ENCODE measurements at places on chromosomes 2 and 18.

DNA sequence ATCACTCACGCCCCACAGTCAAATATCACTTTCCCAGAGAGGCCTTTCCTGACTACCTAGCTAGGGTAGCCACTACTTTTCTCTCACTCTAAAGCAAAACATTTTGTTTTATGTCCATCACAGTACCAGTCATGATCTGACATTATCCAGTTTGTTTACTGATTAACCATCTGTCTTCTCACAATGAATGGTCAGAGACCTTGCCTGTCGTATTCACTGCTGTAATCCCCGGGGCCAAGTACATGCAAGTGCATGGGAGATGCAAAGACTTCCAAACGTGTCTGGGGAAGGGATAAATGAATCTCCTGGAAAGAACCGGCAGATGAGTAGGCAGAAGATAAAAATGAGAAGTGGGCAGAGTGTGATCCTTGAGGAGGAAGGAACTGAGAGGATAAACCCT is 39.7 kb downstream of the THUMPD2 start:
- no peak for DNase-seq

DNA sequence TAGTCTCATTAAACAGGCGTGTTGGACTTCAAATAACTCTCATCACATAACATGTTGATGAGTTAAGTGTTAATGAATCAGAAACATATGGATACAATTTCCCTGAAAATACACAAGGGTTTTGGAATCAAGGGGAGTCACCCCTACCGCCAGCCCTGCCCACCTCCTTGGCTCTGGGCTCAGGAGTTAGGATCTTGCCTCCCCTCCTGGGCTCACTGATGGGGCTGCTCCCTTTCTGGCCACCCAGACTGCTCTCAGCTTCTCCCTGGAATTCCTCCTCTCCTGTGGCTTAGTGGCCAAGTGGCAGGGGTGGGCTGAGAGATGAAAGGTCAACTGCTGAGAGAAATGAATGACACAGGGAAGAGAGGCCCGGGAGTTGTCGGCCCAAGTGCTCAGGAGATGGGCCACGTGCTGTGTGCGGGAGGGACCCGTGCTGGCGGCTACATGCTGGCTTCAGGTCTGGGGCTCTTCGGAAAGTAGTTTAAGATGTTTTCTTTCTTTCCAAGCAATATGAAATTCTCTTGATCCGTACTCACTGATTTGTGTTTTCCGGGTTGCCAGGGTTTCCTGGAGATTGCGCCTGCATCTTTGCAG is 55.8 kb upstream of the TNP1 start:
- no peak for DNase-seq

GRCh38 chr2:39779341-39779851 is 338 bp upstream of the THUMPD2 start:
- DNase-seq = no peak

GRCh38 chr2:23207871-23208270 is 177.1 kb upstream of the KLHL29 start:
- no peak for DNase-seq

DNA sequence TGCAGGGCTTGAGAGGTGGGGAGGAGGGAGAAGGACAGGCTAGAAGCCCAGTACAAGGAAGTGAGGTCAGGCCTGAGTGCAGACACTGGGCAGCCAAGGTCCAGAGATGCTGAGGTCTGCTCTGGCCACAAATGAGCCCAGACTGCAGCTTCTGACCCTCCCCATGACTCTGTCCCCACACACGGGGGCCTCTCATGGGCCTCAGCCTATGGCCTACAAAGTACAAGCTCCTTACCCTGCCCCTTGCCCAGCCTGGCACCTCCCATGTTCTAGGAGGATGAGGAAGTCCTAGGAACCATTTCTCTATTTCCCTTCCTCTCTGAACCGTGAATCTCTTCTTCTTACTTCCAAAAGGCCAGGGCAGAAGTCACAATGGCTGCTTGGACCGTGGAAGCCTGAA is 193.8 kb downstream of the ANKRD30B start:
- no peak for DNase-seq

DNA sequence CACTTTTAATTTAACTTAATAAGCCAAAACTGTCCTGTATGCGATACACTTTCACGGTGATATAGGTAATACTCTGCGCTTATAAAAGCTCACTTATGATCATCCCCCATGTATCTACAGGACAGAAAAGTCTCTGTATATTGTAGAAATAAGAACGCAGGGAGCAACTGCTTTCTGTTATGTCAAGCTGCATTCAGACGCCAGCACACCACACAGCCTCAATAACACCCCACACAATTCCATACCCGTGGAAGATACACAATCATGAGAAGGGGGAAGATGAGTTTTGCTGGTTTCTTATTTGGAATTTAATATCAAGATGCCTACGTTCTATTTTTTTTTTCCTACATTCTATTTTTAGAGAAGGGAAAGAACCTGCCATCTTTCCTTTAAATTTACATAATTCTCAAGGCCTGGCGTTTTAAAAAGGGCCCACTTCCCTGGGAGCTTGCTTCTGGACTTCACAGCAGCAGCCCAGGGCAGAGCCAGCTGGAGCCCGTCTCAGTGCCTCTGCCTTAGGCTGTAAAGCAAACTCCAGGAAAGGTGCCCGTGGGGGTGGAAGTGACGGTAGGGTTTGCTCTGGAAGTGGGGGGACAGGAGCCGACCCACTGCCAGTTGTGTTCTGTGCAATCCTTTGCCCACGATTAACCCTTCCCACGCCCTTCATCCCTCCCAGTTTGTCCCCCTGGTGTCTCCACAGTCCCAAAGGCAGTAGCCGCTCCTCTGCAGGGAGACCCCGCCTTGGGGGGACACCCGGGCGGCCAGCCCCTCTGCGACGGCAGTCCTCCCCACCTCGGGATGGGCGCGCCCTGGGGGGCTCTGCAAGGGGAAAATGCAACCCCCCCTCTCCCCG is 5.3 kb downstream of the PTGR3 start:
- no peak for DNase-seq

DNA sequence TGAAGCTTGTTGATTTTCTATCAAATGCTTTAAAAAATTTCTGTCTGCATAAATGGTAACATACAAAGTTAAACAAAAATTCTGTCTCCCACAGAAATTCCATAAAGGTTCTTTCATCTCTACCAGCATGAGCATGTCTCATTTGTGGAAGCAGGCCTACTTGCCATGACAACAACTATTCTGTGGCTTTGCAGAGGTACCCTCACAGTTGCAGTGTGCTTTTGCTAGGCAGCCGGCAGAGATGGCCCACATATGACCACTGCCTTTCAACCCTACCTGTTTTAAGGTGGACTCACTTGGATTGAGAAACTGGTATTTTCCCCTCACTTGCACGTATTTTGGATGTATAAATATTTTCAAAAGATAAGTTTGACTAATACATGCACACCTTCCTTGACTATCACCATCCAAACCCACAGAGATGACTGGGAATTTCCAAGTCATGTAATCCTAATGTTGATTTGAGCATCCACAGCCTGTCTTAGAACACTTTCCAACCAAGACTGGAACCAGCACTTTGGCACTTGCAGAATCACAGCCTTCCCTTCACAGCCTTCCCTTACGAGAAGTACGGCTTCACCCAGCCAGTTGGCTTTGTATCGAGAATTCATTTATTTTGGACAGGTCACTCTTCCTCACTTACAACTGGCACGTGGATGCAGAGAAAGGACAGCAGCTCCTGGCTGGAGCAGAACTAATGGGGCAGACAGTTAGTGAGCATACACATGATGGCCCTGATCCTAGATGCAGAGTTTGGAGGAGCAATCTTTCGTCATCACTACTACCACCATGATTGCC is 9.3 kb upstream of the FHL2 start:
- no peak for DNase-seq

DNA sequence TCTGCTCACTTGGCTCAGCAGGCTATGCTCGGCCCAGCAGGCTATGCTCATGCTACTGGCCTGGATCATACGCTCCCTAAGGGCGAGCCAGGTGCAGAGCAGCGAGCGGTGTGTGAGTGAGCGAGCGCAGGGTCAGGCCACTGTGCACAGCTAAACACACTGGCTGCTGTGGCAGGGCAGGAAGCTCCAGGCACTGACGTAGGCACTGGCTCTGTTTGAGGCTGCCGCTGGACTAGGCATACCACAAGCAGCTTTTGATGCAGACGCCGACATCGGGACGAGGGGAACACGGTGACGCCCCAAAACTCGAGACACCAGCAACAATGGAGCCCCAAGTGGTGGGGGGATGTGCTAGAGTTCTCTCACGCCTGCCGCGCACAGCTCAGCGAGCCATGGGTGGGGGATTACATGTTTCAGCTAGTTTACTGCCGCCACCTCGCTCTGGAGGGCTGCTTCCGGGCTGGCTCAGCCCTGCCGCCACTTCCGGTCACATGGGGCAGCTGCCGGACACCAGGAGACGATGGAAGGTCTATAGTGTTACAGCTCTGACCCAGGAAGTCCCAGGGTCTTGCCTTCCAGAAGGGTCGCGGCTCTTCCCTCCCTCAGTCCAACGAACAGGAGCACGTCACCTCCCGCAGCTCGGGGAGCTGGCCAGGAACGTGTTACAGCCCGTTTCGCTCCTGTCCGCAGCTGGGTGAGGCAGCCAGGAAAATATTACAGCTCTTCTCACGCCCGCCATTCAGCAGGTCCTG is 1176.9 kb upstream of the LRRTM1 start:
- DNase-seq = peak; percentile 85

GRCh38 chr2:200212862-200213425 is 93.5 kb upstream of the SPATS2L start:
- DNase-seq = no peak

GRCh38 chr2:194709840-194710239 is 947.2 kb upstream of the SLC39A10 start:
- no peak for DNase-seq

GRCh38 chr2:11367170-11367730 is 22.8 kb upstream of the ROCK2 start:
- DNase-seq = no peak

DNA sequence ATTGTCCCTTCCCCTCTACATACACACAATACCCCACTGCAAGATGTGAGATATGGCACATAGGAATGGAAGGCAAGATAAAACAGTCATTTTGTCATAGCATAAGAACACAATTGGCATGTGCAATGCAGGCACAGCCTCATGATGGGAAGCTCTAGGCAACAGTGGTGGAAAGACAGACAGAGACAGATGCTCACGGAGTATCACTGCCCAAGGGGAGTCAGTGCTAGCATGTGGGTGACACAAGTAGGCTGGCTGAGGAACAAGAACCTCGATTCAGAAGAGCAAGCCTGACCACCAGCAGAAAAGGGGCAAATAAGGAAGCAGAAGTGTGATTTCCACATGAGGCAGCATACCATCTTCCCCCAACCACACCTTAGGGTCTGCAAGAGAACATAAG is 323.6 kb downstream of the PAX3 start:
- DNase-seq = no peak

DNA sequence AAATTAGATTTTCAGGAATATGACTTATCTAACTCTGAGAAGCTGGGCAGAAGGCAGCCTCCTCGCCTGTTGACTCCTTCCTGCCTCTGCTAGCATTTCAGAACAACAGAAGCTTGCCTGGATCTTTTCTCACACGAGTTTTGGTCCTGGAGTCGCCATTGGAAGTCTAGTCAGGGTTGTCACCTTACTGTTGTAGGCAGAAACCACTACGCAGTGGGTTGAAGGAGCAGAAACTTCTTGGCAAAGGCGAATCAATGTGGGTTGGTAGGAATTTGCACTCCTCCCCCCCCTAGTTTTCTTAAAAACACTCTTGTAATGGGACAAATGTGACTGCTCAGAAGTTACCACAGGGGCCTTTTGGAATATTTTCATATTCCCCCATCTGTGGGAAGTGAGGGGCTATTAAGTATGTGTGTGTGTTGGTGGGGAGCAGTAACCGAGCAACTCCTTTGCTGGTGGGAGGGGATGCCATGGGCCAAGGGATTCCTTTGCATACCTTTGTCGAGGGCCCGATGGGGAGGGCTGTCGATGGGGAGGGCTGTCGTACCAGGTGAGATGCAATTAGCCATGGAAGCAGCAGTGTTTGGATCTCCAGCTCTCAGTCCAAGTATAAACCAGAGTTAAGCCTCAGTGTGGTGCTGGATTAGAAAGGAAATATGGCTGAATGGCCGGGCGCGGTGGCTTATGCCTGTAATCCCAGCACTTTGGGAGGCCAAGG is 117.4 kb downstream of the FMNL2 start:
- no peak for DNase-seq

- no peak for DNase-seq
Measured at GRCh38 chr2:183604065-183604464, 479.8 kb downstream of the NUP35 start.

GRCh38 chr2:43001787-43002468 is 209.5 kb upstream of the HAAO start:
- no peak for DNase-seq

GRCh38 chr2:134391751-134392160 is 137.9 kb downstream of the MGAT5 start:
- DNase-seq = no peak

GRCh38 chr18:45539491-45539891 is 75.8 kb upstream of the SLC14A2 start:
- no peak for DNase-seq

- no peak for DNase-seq
Measured at GRCh38 chr18:26840965-26841364, 24.5 kb downstream of the AQP4 start.

DNA sequence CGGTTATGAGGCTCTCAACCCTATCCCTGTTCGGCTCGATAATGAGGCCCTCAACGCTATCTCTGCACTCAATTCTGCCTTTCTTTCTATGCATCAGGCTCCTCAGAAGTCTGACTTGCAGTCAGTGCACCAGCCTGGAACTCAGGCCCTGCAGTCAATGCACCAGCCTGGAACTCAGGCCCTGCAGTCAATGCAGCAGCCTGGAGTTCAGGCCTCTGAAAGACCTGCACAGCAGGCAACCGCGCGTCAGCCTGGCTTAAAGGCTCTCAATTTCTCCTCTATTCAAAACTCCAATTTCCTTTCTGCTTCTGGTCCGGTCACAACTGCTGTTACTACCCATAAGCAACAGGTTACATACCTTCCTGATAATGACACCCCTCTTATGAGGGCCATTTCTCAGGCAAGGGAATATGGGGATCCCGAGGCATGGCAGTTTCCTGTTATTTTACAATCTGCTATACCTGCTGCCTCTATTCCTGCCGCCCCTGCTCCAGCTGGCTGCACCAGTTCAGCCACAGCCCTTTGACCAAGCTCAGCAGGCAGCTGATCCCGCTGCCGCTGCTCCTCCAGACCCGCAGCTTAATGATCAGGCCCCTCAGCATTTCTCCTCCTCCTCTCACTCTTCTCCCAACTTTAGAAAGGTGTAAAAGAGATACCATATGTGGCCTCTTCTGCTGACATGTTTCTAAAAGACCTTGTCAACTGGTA is 933.6 kb upstream of the FANCL start:
- no peak for DNase-seq

Data from NCI-H2081 (cell line).